ENCODE measurements at places on chromosomes 16 and 17.

GRCh38 chr16:83705856-83706255 is 101.9 kb upstream of the HSBP1 start:
- no peak for DNase-seq

- DNase-seq: no peak
Measured at GRCh38 chr17:80717720-80718083, 173.1 kb downstream of the RPTOR start.

GRCh38 chr16:78278056-78278450 is 178.6 kb downstream of the WWOX start:
- no peak for DNase-seq

DNA sequence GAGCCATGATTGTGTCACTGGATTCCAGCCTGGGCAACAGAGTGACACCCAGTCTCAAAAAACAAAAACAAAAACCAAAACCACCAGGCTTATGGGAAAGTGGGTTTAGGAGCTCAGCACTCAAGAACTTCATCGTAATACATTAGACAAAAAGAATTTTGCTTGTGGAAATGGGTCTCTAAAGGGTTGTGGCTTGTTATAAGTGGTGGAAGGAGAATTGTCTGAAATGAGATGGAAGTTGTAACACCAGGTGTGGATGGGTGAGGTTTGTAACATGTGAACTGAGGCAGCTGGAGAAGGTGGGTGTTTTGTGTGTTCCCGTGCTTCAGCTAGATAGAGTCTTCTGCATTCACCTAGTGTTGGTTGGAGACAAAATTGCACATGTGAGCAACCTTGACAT is 35.8 kb downstream of the CDH1 start:
- no peak for DNase-seq

DNA sequence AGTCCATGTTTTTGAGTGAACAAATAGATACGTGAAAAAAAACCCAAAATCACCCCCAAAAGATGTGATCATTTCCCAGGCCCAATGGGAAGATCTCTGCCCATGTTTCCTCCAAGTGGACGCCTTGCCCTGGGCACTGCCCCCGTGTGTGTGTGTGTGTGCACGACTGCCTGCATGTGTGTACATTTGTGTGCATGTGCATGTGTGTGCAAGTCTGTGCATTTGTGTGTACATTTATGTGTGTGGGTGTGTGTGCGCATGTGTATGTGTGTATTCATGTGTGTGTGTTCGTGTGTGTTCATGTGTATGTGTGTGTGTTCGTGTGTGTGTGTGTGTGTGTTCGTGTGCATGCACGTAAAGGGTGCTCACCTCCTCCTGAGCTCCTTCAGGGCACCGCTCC is 16.8 kb upstream of the LRRC37A3 start:
- DNase-seq: no peak

- DNase-seq: no peak
Measured at GRCh38 chr16:77393955-77394354, 40.9 kb downstream of the ADAMTS18 start.

- no peak for DNase-seq
Measured at GRCh38 chr16:81888520-81889394, 109.7 kb downstream of the PLCG2 start.

DNA sequence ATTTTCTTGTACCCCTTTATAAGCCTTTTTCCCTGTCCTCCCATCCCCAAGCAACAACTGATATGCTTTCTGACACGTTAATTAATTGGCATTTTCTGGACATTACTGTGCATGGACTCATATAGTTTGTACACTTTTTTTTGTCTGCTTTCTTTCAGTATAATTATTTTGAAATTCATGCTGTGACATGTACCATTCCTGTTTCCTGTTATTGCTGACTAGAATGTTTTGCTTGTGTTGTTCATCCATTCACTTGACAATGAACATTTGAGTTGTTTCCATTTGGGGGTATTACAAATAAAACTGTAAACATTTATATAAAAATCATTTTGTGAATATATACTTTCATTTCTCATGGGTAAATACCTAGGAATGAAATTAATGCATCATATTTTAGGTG is 50.6 kb downstream of the RBBP6 start:
- no peak for DNase-seq

DNA sequence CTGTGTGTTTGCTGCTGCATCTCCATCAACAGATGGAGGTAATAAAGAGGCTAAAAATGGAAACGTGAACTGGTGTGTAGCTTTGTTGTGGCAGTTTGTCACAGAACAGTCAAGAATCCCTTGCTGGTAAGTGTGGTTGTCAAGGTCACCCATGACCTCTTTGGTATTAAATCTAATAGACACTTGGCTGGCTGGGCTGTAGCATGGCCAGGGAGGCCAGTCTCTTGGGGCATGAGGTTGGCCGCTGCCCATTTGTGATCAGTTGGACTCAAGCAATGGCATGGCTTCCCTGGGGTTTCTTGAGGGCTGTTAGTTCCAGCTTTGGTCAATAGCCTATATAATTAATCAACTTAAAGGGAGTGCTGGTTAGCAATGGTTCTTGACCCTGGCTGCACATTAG is 14.8 kb upstream of the HS3ST2 start:
- DNase-seq: no peak

DNA sequence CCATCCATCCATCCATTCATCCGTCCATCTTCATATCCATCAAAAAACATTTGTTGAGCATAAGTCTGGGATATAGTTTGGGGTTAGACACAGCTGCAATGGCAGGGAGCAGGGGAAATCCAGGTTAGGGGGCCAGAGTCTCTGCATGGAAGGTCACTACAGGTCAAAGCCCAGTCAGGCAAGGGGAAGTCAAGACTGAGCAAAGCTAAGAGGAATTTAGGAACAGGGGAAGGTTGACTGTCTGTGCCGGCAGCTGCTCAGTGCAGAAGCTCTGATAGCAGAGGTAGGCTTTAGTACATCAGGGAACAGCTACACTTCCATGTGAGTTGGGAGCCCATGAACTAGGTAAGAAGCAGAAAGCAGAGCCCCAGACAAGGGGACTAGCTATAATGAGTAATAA is 68.1 kb downstream of the IRF8 start:
- no peak for DNase-seq

- no peak for DNase-seq
Measured at GRCh38 chr17:71709271-71709890, 411.4 kb upstream of the SOX9 start.

DNA sequence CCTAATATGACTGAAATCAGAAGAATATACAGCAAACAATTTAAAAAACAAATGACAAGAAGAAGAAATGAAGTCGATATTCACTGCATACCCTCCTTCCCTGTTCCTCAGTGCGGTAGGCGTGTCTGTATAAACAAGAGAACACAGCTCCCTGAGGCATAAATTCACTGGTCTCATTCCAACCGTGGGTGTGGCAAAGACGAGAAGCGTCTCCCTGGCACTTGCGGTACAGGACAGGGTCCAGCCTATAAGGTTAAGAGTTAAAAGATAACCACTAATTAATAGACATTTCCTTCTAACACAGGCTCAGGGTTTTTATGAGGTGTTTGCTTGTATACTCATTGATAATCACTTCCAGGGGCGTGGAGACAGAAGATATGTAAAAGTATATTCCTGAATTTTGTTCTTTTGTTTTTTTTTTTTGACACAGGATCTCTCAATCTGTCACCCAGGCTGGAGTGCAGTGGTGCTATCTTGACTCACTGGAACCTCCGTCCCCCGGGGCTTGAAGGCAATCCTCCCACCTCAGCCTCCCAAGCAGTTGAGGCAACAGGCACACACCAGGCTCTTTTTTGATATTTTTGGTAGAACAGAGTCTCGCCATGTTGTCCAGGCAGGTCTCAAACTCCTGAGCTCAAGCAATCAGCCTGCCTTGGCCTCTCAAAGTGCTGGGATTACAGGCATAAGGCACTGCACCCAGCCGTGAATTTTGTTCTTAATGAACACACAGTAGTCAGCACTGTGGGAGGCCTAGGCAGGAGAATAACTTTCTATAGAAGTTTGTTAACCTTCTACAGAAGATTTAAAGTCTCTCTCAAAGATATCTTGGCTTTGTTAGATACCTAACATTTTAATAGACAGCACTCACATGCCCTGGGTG is 59.1 kb upstream of the CLEC18B start:
- DNase-seq: no peak

DNA sequence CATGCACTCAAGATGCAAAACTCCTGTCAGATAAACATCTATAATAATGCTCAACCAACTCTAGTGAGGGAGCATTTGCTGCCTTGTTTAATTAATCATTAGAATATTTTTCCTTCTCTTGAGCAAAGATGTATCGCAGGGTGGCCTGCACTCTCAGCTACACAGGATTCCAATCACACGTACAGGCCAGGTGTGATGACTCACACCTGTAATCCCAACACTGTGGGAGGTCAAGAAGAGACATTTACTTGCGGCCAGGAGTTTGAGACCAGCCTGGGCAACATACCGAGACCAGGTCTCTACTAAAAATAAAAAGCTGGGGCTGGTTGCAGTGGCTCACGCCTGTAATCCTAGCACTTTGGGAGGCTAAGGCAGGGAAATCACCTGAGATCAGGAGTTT is 49.1 kb downstream of the ARHGAP17 start:
- DNase-seq: no peak

DNA sequence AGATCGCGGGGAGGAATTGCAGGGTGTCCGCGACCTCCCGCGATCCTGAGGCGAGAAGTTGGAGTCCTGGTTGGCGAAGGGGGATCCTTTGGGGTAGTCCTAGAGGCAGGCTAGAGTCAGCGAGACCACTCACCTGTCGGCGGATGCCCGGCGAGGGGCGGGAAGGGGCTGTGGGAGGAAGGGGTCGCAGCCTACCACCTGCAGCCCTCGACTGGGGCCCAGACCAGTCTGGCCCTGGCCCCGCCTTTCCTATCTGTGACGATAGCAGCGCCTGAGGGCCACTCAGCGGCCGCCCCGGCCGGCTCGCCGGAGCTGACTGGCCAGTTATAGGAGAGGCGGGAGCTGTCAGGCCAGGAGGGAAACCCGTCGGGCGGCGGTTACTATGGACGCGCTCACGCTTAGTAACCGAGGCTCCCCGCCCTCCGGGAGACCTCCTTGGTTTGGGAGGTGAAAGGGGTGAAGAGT is at the start of gene TEKT3:
TEKT3 (minus strand) TSS at position 213 of the 465 bp plus-strand sequence. CDS start 10,012 bp downstream, outside the sequence.
- DNase-seq: no peak

GRCh38 chr17:73785958-73786743 is 141.9 kb upstream of the SDK2 start:
- DNase-seq: no peak

Measured in activated T-helper 1 cell treated with anti-CD3 and anti-CD28 coated beads, Interleukin-2, amount 50 U/mL, for 16 hours (primary cell).